Activated gamma-delta T cell (primary cell): ENCODE measurements at places on chromosomes 12 and 14.

GRCh38 chr14:24054646-24055045 is 2.8 kb downstream of the CARMIL3 start:
- DNase-seq = no peak

DNA sequence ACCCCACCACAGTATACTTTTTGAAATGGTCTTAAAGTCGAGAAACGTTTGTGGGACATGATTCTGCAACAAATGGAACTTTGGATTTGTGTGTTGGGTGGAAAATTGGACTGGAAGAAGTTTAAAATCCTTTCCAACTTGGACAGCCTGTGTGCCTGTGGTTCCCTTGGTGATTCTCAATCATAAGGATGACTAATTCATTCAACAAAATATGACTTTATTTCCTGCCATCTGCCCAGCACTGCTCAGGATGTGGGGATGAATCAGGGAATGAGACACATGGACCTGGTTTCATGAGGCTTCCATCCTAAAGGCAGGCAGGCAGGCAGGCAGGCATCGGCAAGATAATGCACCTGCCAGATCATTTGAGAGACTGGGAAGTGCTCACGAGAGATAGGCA is 57.3 kb upstream of the TMEM132D start:
- no peak for DNase-seq

DNA sequence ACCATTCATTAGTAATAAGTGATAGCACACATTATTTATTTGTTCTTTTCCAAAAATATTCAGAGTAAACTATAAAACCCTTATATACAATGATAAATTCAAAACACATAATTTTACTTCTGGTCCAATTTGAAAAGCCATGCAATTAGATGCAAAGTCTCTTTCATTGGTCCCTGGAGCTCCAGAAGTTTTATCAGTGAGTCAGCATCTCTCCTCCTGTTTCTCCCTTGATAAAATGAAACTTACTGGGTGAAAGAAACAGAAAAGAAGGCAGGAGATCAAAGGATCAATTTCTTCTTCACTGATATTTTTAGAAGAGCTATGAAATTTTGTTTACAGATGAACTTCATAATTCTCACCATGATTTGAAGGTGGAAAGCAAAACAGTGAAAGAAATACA is 47.5 kb downstream of the IFNG start:
- no peak for DNase-seq

DNA sequence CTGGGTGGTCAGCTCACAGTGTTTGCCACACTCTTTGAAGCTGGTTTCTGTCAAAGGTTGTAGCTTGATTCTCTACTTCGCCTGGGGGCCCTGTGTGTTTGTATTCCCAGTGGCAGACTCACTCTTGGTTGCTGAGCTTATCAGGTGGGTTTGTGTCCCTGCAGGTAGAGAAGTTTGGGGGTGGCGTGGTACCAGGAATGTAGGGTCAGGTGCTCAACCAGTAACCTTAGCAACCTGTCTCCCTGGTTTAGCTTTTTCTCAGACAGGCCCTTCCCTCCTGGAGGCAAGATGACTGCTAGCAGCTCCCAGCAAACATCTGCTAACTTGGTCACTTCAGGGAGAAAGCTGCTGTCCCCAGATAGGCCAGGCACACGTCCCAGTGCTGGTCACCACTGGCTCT is 352.2 kb downstream of the AACS start:
- DNase-seq = no peak

DNA sequence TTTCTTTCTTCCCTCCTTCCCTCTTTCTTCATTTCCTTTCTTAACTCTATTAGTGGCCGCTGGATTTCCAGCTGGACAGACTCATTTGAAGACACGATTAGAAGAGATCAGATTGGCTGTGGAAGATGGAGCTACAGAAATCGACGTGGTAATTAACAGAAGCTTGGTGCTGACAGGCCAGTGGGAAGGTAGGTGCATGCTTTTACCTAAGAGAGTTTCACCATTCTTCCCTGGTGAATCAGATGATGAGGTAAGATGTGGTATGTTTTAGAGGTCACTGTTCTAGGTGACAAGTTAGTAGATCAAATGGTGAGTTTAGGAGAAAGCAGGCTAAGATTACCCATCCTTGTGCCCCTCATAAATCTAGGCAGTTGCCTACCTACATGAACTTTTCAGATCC is 51.6 kb downstream of the DERA start:
- DNase-seq = no peak

GRCh38 chr14:59294662-59294992 is 106.2 kb downstream of the DAAM1 start:
- DNase-seq = no peak

DNA sequence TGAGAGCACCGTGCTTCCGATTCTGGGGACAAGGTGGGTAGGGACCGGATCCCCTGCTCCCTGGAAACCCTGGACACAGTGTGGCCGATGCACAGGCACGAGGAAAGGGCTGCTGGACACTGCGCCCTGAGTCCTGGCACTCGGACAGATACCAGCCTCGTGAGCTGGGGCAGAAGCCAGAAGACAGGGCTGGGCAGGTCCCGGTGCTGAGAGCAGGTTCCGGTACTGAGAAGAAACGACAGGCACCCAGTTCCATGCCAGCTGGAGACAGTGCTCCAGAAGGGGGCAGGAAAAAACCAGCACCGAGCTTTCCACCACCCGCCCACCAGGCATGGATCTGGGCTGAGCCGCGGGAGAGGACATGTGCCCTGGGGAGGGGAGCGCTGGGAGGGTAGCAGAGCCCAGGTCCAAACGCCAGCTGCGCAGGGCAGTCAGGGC is 6.5 kb downstream of the XRCC3 start:
- no peak for DNase-seq

GRCh38 chr12:32016680-32017482 is 57.7 kb downstream of the RESF1 start:
- no peak for DNase-seq

DNA sequence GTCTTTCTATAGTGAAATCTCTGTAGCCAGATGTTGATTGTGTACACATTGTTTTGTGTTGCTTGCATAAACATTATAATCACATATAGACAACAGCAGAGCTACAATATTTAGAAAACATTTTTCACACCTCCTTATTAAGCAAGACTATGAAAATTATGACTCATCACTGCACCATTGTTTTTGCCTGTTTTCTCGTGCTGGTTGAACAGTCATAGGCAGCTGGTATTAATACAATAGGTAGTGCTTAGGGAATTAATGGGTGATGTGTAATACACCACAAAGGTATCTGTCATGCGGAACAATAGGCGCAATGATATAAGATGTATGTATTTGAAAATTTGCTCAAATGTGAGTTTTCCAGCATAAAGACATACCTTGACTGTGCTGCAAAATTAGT is 449.3 kb downstream of the FOXG1 start:
- DNase-seq = no peak

DNA sequence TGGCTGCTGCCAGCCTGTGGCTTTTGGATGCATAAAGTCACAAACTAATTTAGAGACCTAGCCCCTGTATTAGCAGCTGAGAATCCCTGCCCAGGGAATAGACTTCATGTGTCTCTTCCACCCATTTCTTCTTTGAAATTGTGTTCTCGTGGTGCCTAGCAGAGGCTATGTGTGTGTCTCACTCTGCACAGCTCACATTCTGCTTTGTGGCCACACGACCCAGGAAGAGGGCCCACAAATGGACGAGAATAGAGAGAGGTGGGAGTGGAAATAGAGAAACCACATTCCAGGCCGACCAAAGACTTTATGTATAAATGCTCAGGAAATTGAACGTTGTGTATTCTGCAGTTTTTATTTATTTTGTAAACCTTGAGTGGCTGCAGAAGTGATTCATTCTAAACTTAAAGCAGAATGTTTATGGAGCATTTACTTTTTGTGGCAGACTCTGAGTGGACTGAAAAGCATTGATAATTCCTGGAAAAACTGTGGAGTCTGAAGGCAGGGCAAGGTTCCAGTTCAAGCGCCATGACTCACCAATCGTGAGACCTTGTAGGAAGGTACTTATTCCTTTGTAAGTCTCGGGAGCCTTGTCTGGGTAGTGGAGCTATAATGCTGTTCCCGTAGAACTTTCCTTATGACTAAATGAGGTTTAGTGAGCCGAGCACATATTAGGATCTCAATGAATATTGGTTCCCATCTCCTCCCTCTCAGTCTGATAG is 9.1 kb downstream of the B4GALNT3 start:
- no peak for DNase-seq

DNA sequence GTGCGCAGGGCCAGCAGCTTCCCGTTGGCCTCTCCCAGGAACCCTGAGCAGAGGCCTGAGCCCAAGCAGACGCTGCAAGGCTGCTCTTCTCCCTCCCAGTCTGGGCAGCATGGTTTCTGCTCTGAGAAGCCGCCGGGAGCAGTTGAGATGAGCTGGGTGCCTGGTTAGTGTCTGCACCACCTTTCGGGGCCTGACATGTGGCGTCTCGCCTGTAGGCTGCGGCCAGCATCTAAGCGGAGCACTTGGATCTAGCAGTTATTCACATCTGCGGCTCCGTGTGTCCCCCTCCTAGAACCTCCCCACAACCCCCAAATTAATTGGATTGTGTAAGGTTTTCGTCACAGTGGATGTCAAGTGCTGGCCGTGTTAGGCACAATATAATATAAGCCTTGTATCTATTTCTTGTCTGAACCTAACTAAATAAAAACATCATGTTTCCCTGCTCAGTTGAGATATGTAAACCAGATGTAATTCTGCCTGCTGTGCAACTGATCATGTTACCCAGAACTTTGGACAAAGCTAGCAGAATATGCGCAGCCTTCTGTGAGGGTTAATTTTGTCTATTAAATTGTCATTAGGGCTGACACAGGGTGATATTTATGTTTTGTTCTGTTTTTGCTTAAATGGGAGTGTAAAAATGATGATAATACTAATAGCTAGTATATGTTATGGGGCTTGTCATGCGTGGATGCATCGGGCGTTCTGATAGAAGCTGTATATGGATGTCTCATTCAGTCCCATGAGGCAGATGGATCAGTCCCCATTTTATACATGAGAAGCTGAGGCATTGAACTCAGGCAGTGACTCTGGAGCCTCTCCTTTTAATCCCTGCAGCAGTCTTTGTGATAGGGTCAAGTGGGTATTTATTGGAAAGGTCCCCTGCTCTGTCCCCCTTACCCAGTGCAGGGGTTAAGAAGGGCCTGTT is 45.8 kb downstream of the ELK3 start:
- no peak for DNase-seq

GRCh38 chr12:129241852-129242251 is 388.6 kb downstream of the GLT1D1 start:
- no peak for DNase-seq

- no peak for DNase-seq
Observed at GRCh38 chr12:47650469-47650868, 55.4 kb downstream of the RPAP3 start.

- no peak for DNase-seq
Observed at GRCh38 chr12:23855813-23856212, 93.7 kb downstream of the SOX5 start.

- DNase-seq = no peak
Observed at GRCh38 chr12:32617534-32617933, 61.6 kb upstream of the DNM1L start.

- no peak for DNase-seq
Observed at GRCh38 chr12:115956659-115957058, 320.8 kb downstream of the MED13L start.

- no peak for DNase-seq
Observed at GRCh38 chr14:85528080-85528896, 1.7 kb upstream of the FLRT2 start.

- no peak for DNase-seq
Observed at GRCh38 chr14:36344211-36344610, 23.8 kb upstream of the MBIP start.
